ENCODE measurements at places on chromosomes 2 and 18.

GRCh38 chr2:155546721-155547555 lies 785.6 kb downstream of the NR4A2 start:
- DNase-seq = no peak

DNA sequence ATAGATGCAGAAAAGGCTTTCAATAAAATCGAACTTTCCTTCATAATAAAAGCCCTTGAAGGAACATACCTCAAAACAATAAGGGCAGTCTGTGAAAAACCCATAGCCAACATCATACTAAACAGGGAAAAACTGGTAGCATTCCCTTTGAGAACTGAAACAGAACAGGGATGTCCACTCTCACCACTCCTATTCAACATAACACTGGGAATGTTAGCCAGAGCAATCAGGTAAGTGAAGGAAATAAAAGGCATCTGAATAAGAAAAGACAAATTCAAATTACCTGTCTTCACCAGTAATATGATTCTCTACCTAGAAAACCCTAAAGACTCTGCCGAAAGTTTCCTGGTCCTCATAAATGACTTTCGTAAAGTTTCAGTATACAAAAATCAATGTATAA lies 861.0 kb upstream of the VRK2 start:
- no peak for DNase-seq

DNA sequence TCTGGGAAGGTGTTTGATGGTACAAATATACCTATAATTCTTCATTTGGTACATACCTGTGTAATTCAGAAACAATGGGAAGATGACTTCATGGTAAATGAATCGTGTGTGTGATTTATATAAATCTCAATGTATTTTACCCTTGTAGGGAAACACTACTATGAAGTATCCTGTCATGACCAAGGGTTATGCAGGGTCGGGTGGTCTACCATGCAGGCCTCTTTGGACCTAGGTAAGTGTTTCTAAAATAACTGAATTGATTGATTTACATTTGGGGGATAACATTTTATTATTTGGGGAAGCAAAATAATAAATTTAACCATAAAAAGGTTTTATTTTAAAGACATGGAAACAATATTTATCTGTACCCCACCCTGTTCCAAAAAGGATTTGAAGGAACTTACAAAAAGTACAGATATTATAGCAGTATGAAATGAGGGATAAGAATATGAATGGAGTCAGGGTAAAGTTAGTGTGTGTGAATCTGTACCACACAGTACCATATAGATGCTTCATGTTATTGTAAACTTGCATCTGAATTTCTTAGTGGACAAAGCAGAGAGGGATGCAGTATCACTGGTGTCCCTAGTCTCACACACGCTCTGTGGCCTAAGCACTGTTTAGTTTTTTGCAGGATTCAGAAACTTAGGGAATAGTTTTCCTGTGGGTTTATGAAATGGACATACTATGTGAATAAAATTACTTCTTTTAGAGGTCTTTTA lies 11.5 kb downstream of the DDX1 start:
- no peak for DNase-seq

DNA sequence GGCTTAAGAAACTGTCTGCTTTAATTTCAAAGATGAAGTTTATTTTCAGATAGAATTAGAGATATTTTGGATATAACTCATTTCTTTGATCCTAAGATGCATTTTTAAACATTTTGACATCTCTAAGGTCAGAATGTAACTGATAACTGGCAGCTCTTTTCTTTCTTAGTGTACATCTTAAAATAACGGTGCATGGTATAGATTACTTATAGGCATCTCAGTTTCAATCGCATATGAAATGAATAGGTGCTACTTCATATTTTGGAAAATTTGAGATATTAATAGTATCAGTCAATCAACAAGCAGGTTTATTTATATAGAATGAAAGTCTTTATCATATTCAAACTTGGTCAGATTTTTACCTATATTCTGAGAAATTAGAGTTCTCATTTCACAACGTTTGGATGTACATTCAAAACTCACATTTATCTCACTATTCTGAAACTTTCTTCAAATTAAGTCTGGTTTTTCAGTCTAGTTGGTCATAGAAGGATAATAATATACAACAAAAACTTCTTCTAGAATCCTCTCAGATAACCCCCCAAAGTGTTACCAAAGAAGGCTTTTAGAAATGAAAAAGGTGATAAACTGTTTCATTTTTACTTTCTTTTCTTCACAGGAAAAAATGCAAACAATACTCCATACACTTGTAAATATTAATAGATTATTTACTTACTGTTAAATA lies 122.8 kb upstream of the WDSUB1 start:
- no peak for DNase-seq

DNA sequence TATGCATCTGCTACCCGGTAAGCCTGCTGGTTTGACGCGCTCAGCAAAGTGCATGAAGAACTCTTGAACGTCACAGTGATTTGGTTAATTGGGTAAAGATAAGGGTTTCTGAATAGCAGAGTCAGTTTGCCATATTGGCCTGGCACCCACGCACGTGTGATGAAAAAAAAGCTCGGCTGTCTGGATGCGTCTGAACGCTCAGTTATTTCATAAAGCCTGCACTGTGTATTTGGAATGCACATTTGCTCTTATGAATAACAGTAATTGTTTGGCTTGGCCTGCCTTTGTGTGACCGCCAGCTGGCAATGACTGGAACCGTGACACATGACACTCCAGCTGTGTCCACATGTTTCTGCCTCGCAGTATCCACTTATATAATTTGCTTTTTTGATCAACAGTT lies 129.2 kb upstream of the MEIS1 start:
- no peak for DNase-seq
